ENCODE measurements at places on chromosomes 7 and 10.

DNA sequence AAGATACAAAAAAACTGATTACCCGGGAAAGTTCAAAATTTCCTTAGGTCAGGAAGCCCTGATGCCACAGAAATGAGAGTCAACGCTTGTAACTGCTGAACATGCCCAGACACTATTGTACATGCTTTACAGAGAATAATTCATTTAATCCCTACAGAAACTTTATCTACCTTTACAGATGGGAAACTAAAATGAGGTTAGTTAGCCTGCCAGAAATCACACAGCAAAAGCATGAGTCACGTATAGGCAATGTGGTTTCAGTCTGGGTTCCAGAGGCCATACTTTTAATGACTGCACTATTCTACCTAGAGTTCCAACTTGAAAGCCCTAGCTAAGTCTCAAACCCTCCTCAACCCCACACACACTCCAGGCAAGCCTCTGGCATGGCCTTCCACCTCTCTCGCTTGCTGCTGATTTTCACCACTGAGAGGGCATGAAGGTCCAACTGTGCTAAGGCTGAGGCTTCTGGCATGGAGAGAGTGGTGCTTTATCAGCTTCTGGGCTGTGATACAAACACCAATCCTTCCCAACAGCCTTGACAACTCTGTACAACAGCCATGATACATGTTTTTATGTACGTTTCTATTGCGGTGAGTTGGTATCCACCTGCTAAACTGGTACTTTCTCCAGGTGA, 1011.2 kb upstream of the GHITM start:
- no peak for DNase-seq

DNA sequence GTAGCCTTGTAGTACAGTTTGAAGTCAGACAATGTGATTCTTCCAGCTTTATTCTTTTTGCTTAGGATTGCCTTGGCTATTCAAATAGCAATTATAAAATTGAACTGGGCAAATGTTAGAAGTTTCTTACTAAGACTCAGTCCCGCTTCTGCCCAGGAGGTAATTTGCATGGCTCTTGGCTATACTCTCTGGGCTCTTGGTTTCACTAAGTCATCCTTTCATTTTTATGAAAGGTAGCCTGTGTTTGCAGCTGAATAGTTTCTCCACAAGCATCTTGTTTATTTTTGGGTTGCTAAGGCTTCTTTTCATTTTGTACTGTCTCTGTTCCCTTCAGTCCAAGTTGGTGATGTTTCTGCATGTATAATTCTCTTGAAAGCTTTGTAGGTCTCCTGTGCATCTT, 340.6 kb downstream of the SH2D4B start:
- no peak for DNase-seq

DNA sequence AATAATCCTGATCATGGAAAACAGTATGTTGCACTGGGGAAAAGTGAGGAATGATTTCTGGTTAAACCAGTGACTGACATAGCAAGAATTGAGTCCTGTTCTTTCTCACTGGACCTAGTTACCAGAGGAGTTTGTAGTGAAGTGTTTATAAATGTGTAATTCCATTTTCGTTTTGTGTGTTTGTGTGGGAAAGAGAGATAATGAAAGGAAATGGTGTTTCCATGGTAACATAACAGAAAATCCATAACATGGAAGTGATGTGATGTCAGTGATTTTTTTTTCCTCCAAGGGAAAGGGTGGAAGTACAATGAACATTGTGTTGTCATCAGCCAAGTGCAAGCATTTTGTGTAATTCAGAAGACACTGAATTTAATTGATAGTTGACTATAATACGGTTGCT, 283.9 kb downstream of the PLXDC2 start:
- DNase-seq = no peak

DNA sequence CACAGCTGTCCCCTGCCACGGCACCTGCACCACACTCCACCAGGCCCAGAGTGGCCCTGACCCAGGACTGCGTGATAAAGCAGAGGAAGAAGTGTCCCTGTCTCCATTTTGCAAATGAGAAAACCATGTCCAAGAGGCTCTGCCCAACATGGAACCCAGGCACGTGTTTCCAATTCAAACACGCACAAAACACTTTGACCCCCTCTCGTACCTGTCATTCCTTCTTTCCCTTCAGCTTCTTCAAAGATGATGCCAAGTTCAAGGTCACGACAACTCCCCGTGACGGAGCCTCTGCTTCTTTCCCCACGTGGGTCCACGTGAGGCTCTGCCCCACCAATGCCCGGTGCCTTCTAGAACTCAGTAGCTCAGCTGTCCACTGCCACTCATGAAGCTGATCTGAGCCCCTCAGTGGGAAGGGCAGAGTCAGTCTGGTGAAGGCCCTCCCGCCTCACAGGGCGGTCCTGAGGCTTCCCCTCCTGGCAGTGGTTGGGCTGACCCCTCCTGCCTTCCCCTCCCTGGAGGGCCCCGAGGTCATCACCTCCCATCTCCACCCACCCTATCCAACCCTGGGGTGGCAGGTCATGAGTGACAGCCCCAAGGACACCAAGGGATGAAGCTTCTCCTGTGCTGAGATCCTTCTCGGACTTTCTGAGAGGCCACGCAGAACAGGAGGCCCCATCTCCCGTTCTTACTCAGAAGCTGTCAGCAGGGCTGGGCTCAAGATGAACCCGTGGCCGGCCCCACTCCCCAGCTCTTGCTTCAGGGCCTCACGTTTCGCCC, 19.0 kb downstream of the CALML5 start:
- DNase-seq = no peak

GRCh38 chr10:23338155-23338828, 6.3 kb downstream of the C10orf67 start:
- no peak for DNase-seq

- DNase-seq = no peak
These were observed 121.0 kb downstream of the HIP1 start for GRCh38 chr7:75617634-75618234.

GRCh38 chr7:41599760-41600159, 103.1 kb downstream of the INHBA start:
- no peak for DNase-seq

GRCh38 chr7:37332243-37333016, 116.2 kb downstream of the ELMO1 start:
- no peak for DNase-seq

DNA sequence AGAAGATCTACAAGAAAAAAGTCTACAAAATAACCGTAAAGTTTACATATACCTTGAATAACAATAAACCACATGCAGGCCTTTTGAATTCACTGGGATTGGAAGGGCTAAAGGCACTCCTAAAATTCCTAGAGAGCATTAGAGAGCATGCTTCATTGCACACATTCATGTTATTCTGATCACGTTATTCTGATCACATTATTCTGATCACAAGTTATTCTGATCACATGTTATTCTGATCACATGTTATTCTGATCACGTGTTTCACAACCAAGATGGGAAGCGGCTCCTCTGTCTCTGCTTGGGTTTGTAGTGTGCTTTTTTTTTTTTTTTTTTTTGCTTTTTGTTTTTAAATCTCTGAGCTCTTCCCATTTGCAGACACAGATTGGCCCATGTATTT, 20.5 kb downstream of the ADARB2 start:
- DNase-seq = no peak

DNA sequence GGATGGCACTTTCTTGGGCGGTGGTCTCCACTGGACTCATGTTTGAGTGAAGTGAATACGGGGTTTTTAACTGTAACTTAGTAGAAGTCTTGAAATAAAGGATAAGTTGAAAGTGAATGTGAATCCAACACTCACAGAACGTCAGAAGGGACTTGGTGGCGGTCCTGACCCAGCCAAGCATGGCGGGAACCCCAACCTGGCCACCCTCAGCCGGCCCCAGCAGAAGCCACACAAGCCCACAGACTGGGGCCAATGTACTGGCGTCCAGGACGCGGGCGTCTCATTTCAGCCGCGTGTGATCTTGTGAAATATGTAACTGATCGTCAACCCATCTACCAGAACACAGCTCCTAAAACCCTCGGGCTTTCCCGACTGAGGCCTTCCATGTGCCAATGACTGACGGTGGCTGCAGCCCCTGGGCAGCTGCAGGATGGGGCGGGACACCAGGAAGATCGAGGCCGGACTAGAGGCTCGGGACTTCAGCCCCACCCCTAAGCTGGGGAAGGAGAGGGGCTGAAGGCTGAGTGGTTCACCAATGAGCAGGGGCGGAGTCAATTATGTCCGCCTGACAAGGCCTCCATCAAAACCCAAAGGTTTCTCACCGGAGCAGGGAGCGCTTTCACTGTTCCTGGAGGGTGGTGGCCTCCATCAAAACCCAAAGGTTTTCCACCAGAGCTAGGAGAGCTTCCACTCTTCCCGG, 161.5 kb downstream of the MAD1L1 start:
- DNase-seq = no peak

- DNase-seq = no peak
These were observed 479 bp downstream of the CYP26A1 start for GRCh38 chr10:93074147-93074596.

- no peak for DNase-seq
These were observed 484.0 kb upstream of the GALNT17 start for GRCh38 chr7:70647801-70648498.

DNA sequence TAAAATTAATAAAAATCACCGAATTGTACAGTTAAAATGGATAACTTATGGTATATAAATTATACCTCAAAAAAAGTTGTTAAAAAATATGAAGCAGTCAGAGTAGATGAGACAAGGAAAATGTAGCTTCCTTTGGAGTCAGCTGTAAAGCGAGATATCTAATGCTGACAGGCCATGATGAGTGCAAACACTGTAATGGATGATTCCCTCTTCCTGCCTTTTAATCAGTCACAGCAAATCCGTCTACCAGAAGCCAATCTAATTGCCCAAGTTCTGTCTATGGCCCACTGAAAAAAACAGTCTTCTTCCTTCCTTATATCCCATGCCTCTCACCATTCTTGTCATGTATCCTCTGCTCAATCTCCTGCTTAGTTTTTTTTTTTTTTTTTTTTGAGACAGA, 59.9 kb upstream of the DNAJB12 start:
- DNase-seq = no peak

DNA sequence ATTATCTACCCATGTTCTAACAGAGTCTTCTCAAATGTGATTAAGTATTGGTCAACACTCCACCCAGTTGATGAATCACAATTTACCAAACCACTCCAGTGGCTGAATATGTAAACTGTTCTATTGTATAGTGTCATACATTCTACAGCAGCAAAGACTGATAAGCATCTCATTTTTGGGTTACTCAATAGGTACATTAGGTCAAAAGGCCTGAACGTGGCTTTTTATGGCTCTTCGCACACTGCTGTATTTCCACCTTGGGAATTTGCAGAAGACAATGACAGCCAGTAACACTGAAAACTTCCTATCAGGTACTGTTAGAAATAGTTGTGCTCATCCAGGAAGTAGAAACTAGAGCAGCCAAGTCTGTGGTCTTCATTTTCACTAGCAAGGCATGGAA, 166.9 kb downstream of the GLI3 start:
- DNase-seq = no peak

- no peak for DNase-seq
These were observed 134.3 kb downstream of the GRK5 start for GRCh38 chr10:119341459-119342301.

GRCh38 chr10:114857922-114858629, 36.5 kb downstream of the FHIP2A start:
- no peak for DNase-seq

GRCh38 chr10:46006219-46006618, 24.2 kb downstream of the NCOA4 start:
- no peak for DNase-seq

- no peak for DNase-seq
These were observed 262.2 kb upstream of the TCERG1L start for GRCh38 chr10:131573707-131574106.
